ENCODE measurements at places on chromosomes 11 and 22. TPM values are rescaled to one million over a fixed set of nuclear protein-coding genes. Genes with fewer than 3 reads are reported as not detected.

GRCh38 chr22:25028841-25029141 is 76.3 kb downstream of the KIAA1671 start:
- ATAC-seq, result no peak

The TEX54 gene
- total RNA-seq, result not detected

The CASP5 gene
- total RNA-seq, result not detected

GRCh38 chr11:64996710-64997380 is at the start of gene BATF2:
Gene BATF2 (minus strand): TSS chr11:64996971. CDS start chr11:64996914, 57 bp downstream.
- peak; percentile 57 for ATAC-seq

- ATAC-seq, result no peak
These were observed 29.5 kb downstream of the KCNQ1 start for GRCh38 chr11:2474059-2474901.

- peak; percentile 94 for ATAC-seq
These were observed 89.2 kb downstream of the GRAMD1B start for GRCh38 chr11:123519055-123519796.

DNA sequence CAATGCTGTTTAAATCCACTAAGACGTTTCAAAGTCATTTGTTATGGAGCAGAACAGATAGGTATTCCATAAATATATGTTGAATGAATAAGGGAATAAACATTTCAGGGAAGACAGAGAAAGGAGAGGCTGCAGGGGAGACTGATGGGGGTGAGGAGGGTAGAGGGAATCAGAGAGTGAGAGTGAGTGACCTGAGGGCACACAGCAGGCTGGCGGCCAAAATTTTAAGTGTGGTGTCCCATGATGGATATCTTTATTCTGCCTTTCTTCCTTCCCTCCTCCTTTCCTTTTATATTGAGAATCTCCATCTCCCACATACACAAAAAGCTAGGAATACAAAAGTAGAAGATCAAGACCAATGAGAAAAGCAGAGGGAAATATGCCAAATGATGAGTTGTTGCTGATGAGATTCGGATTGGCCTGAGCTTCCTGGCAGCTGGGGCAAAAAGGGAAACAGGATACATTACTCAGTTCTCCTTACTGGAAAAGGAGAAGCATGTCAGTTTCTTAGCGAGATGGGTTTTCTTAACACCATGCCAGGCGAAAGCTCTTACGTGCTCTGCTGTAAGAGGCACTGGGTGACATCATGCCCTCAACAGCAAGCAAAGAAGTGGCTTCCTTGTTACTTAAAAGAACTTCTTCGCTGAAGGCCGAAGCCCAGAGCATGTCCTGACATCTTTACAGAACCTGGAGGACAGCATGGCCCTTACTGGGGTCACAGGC is 11.2 kb upstream of the CYTH4 start:
- ATAC-seq, result no peak

DNA sequence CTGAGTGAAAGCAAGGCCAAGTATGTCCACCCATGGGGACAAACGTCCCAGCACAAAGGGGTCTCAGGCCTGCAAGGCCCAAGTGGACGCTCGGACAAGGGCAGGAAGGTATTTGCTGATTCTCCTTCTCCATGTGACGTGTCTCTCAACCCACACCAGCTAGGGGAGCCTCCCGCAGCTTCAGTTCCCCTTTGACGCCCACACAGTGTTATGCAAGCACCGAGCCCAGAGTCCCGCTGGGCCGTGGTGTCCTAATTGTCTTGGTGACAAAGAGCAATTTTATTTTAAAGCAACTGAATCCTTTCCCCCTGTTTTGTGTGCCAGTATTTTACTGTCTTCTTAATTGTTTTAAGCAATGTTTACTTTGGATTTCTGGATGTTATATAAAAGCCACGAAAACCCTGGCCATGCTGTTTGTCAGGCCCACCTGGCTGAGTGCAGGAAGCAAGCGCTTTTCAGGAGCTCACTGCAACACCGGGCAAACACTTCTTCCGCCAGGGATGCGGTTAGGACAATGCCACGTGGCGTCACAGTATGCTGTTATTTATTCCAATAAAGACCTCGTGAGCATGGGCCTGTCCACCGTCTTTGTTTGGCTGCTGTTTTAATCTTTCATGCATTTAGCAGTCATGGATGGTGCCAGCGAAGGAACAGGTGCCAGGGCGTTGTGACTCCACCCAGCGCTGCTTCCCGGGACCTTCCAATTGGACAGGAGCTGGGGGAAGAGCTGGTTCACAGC is 8.2 kb upstream of the PARVG start:
- ATAC-seq, result peak; percentile 35

GRCh38 chr11:26943636-26944035 is 50.3 kb upstream of the FIBIN start:
- ATAC-seq, result peak; percentile 20

The FKBP2 gene
- total RNA-seq, result 40.7 TPM

- no peak for ATAC-seq
These were observed 18.7 kb upstream of the BDNF start for GRCh38 chr11:27718863-27719545.

- peak; percentile 60 for ATAC-seq
These were observed 1.8 kb upstream of the CARS1 start for GRCh38 chr11:3058753-3059664.

The CFAP300 gene
- total RNA-seq, result 0.80 TPM

The KCNC1 gene
- not detected for total RNA-seq

GRCh38 chr11:122995526-122995925 is 13.9 kb upstream of the BSX start:
- no peak for ATAC-seq

- ATAC-seq, result no peak
These were observed 21.0 kb upstream of the ADSL start for GRCh38 chr22:40325315-40325714.

DNA sequence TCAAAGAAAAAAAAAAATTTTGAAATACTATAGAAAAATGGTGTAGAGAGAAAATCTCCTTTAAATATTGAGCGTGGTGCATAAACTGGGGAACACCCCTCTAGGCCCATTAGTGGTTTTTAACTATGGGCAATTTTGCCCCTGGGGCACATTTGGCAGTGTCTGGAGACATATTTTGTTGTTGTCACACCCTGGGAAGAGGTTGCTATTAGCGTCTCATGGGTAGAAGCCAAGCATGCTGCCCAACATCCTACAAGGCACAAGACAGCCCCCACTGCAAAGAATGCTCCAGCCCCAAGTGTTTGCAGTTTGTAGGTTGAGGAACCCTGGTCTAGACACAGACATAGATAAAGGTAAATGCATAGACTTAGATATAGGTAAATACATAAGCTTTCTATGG is 92.6 kb downstream of the KIAA1671 start:
- no peak for ATAC-seq

The SLC17A6 gene
- not detected for total RNA-seq

The CYB5R2 gene
- total RNA-seq, result 24.0 TPM

- no peak for ATAC-seq
These were observed 29.0 kb upstream of the TFIP11 start for GRCh38 chr22:26541167-26541819.

DNA sequence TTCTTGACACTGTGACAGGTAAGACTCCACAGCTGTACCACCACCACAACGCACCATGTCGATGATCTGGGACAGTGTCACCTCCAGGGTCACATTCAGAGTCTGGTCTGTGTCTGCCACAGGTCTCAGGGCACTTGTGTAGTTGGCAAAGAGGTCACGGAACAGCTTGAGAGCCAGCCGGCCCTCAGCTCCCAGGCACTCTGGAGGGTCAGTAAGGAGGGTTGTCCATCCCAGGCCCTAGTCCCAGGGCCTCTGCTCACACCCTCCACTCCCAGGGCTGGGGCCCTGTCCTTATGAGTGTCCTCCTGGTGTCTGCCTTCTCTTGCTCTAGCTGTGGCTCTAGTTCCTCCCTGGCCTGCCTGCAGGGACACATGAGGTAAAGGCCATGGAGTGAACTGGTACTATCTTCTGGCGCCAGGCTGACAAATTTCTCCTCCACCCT is 1.4 kb downstream of the CHRNA10 start:
- ATAC-seq, result peak; percentile 21

- ATAC-seq, result no peak
These were observed 124.1 kb upstream of the MPPED2 start for GRCh38 chr11:30710221-30710620.

The ARHGAP42 gene
- 4.0 TPM for total RNA-seq

- no peak for ATAC-seq
These were observed 658.2 kb downstream of the NTM start for GRCh38 chr11:132028380-132029240.

DNA sequence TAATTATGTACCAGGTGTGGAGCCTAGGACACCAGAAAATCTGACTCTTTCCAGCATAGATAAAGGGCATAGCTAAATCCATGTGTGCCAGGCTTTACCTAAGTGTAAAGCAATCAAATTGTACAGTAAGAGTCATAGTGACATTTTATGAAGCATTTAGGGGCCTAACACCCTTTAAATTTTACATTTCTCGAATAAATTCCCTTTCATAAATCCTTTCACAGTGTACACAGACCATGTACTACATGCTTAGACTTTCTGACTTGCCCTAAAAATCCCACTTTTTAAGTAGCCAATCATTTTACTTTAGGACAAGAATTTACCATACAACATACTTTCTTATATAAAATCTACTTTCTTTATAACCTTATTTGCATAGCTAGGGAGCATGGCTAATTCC is 727.6 kb upstream of the LUZP2 start:
- ATAC-seq, result no peak
